ENCODE measurements at places on chromosomes 5 and 9.

- DNase-seq, result no peak
These were observed 264.9 kb downstream of the ASTN2 start for GRCh38 chr9:117149996-117150395.

DNA sequence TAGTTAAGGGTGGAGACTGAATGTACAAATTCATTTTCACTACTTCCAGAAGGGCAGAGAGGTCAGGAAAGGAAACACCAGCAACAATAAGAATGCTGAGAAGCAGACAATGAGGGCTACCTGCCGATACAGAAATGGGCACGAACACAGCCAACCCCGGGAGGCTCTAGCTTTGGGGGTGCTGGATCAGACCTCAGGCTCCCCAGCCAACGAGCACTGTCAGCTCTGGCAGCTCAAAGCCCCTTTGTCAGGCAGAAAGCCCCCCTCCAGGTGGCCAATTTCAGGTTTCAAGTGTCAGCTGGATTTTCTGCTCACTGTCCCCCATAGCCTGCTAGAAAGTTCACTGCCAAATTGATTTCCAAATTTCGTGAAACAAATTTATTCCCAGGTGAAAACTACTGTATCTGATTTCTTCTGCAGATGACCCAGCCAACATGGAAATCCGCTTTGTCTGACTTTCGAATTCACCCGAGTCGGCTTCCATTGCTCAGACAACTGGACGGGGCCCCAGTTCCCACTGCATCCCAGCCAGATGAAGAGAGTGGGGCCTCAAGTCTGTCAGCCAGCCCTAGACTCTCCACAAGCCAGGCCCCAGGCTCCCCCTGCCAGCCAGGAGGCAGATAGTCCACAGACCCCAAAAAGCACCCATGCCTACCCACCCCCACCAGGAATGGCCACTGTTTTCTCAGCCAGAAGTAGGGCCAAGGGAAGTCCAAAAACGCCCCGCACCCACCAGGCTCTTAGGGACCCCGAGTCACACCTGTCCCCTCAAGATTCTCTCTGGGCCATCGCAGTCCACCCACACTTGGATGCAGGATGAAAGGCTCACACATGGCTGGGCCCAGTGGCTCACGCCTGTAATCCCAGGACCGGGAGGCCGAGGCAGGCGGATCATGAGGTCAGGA lies 96.5 kb upstream of the PHYKPL start:
- no peak for DNase-seq

- no peak for DNase-seq
These were observed 456.9 kb downstream of the PRELID2 start for GRCh38 chr5:145378226-145378625.

GRCh38 chr5:73727470-73727869 lies 101.5 kb downstream of the ARHGEF28 start:
- no peak for DNase-seq
